Activated CD4-positive, alpha-beta memory T cell treated with anti-CD3 and anti-CD28 coated beads for 36 hours (primary cell): ENCODE measurements at places on chromosomes 5 and 9. TPM values are rescaled to one million over a fixed set of nuclear protein-coding genes. Genes with fewer than 3 reads are reported as not detected.

- no peaks in the 10 kb centered on the region for H3K36me3 ChIP-seq
- peaks cover 10% of the 10 kb centered on the region for H3K4me1 ChIP-seq
- H3K27ac ChIP-seq, result no peak overlapping the region
- no peaks in the 10 kb centered on the region for H3K27me3 ChIP-seq
- DNase-seq, result no peak
Observed at GRCh38 chr5:172288465-172288864, 4.9 kb upstream of the UBTD2 start.

DNA sequence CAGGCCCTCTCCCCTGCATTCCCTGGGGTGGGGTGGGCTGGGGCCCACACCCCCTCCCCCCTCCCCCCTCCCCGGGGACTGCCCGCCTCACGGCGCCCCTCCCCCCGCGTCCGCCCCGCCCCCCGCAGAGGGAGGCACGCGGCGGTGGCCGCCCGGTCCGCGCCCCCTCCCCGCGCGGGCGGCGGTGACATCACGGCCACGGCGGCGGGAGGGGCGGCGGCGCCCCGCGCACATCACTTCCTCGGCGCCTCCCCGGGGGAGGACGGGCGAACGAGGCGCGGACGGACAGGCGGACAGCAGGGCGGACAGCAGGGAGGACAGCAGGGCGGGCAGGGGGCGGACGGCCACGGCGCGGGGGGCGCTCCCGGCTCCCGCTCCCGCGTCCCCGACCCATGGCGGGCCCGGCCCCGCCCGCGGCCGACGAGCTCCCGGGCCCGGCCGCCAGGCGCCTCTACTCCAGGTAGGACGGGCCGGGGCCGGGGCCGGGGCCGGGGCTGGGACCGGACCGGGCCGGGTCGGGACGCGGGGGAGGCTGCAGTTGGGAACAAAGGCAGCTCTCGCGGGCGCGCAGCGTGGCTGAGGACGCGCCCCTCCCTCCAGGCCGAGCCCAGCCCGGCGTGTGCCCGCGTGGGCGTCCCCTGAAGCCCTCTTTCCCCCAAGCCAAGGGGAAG is at the start of gene GPSM1:
Gene GPSM1, plus strand, starts transcription at position 236 of the 671 bp plus-strand sequence. Its CDS starts 157 bp downstream, at position 393.
- DNase-seq, result peak; percentile 49
- peak within 1 kb of the TSS; percentile 60 for H3K4me3 ChIP-seq
- H3K27ac ChIP-seq, result no peak within 1 kb of the TSS
- no peaks in the 10 kb centered on the region for H3K27me3 ChIP-seq
- H3K4me1 ChIP-seq, result peaks cover 4% of the 10 kb centered on the region

GRCh38 chr9:137723783-137724445 is 105.1 kb downstream of the EHMT1 start:
- H3K36me3 ChIP-seq, result peaks cover 65% of the 10 kb centered on the region
- peaks cover 52% of the 10 kb centered on the region for H3K4me1 ChIP-seq
- H3K27me3 ChIP-seq, result no peaks in the 10 kb centered on the region
- peak; percentile 61 for DNase-seq

DNA sequence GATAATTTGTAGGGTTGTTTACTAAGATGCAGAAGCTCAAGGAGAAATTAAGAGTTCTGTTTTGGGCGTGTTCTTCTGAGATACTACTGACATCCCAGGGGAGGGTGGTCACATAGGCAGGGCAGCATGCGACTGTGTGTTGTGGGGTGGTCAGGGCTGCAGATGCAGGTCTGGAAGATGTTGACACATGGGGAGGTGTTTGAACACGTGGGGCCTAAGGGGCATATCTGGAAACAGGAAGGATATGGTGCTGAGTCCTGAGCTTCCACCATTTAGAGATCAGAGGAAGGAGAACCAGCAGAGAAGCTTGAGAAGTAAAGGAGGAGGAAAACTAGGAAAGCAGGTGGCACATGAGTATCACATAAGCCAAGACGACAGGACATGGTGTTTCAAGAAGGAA is 228.2 kb downstream of the ADGRV1 start:
- H3K4me1 ChIP-seq, result no peaks in the 10 kb centered on the region
- DNase-seq, result no peak
- H3K4me3 ChIP-seq, result no peak overlapping the region
- no peaks in the 10 kb centered on the region for H3K36me3 ChIP-seq
- peaks cover 5% of the 10 kb centered on the region for H3K27me3 ChIP-seq

Gene IL9
- 136 TPM for total RNA-seq

- no peaks in the 10 kb centered on the region for H3K36me3 ChIP-seq
- no peak overlapping the region for H3K27ac ChIP-seq
- peaks cover 7% of the 10 kb centered on the region for H3K27me3 ChIP-seq
- no peak overlapping the region for H3K4me3 ChIP-seq
- no peak for DNase-seq
Observed at GRCh38 chr5:52562473-52562872, 225.2 kb upstream of the ITGA1 start.

Gene WHRN
- 2.8 TPM for total RNA-seq

DNA sequence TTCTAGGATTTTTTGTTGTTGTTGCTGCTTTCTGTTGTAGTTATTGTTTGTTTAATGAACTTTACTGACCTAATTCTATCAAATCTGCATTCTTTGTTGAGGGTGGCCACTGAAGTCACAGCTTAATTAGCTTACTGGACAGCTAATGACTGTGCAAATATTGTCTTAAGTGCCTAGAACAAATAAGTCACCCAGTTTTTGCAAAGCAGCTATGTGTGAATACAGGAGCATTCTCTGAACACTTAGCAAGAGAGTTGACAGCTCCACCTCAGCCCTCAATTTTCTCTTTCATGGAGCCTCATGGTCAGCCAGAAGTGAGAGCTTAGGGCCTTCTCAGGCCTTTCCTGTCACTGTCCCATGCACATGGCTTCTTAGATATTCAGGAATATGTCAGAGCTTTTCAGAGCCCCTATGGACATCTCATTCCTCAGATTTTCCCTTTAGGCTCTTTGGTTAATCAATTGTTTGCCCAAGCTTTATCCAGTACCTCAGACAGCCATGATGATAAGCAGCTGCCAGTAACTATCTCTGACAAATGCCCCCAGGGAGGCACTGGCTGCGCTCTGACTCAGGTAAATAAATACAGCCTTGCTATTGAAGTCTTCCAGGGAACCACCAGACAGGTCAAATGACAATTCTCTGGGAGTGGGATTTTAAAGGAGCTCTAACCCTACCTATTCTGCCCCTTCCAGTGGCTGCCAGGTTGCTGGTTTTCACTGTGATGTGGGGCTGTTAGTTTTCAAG is 241.4 kb upstream of the IL12B start:
- peaks cover 2% of the 10 kb centered on the region for H3K27me3 ChIP-seq
- no peak overlapping the region for H3K4me3 ChIP-seq
- H3K4me1 ChIP-seq, result no peaks in the 10 kb centered on the region
- no peak overlapping the region for H3K27ac ChIP-seq
- no peak for DNase-seq

DNA sequence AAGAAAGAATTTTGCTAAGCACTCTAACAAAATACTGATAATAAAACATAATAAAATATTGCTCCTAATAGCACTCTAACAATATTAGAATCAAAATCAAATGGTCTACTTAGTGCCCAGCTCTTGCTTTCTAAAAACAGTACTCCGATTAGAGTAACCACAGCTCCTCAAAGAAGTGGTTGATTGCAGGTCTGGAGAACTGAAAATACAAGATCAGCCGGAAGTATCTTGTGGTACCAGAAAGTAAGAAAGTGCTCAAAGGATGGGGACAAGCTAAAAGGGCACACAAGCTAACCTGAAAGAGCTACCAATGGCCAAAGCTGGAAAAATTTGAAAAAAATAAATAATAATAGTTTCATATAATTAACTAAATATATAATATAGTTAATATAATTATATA is 119.2 kb downstream of the CWC27 start:
- no peaks in the 10 kb centered on the region for H3K4me1 ChIP-seq
- H3K36me3 ChIP-seq, result peaks cover 10% of the 10 kb centered on the region
- no peak overlapping the region for H3K4me3 ChIP-seq

- H3K4me1 ChIP-seq, result no peaks in the 10 kb centered on the region
- no peaks in the 10 kb centered on the region for H3K36me3 ChIP-seq
- H3K27ac ChIP-seq, result no peak overlapping the region
- peaks cover 29% of the 10 kb centered on the region for H3K27me3 ChIP-seq
- no peak overlapping the region for H3K4me3 ChIP-seq
- DNase-seq, result no peak
Observed at GRCh38 chr9:126203313-126203712, 123.3 kb upstream of the MVB12B start.

DNA sequence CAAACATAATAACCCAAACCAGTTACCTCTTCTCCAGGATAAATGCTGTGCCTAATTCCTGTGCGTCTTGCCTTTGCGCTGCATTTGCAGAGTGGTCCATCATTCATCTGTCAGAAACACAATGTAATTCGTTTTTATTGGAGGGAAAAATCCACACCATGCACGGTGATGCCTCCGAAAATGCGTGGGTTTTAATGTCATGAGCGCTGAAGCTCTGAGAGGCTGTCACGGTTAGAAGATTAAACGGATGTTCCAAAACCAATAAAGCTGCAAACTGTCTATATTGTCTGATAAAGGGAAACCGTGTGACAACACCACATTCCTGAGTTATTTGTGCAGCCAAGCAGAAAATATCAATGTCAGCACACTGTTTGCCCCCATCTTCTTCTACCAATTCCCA is 27.4 kb downstream of the DROSHA start:
- H3K4me1 ChIP-seq, result no peaks in the 10 kb centered on the region
- no peak for DNase-seq
- peaks cover 55% of the 10 kb centered on the region for H3K36me3 ChIP-seq
- no peak overlapping the region for H3K27ac ChIP-seq

DNA sequence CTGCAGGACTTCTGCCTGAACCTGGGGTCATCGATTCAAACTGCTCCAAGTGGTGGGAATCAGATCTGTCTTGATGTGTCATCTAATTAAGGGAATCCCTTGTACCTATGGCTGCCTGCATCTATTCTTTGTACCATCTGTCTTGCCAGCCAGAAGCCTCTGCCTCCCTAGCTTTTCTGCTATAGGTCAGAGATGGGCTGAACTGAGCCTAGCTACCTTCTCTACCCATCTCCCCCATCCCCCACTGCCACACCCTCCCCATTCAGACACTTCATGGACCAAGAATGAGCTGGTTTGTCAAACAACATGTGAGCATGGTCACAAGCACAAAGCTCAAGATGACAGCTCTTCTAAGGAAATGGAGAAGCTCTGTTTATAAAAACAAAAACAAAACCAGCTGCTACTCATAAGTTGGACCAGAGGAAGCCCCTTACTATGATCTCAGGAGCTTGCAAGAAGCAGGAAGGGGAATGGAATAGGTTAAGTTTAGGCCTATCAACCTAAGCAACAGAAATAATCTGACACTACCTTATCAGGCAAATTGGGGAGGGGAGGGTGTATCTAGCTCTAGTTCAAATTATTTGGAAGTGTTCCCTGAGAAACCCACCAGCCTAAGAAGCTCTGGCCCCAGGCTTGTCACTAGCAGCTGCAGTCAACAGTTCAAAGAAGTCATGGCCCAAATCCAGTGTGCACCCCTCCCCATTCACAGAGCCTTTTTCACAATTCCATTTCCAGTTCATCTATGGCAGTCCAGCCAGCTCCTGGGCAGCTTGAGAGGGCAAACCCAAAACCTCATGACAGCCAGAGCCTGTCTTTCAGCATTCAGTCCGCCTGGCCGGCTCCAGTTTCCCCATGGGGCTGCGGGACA is 29.9 kb downstream of the SKP1 start:
- no peak for DNase-seq
- no peak overlapping the region for H3K4me3 ChIP-seq
- H3K27ac ChIP-seq, result peak overlapping the region; percentile 59
- H3K36me3 ChIP-seq, result peaks cover 56% of the 10 kb centered on the region

DNA sequence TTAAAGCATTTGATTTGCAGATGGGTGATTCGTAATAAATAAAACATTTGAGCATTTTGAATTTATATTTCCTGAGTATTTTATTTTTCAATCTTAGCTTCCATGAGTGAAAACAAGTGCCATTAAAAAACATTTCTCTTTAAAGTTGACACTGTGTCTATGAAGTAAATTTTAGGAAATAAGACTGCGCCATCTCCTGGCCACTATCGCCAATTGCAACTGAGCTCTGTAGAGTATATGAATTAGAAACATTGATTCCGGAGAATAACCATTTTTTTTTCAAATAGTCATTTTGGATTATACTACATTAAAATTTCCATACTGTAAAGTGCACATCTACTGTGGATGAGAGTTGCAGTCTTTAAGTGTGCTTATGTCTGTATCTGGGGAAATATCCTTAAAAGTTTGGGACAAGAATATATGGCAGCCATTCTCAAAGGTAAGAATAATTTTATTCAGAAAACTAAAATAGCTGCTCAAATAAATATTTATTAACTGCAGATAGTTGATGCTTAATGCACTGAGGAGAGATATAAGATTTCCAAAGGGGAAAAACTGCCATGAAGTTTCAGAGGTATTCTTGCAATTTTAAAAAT is 5.9 kb downstream of the DMRTA1 start:
- H3K36me3 ChIP-seq, result no peaks in the 10 kb centered on the region
- no peak overlapping the region for H3K4me3 ChIP-seq
- peaks cover 26% of the 10 kb centered on the region for H3K27me3 ChIP-seq
- H3K4me1 ChIP-seq, result peaks cover 6% of the 10 kb centered on the region
- peak; percentile 60 for DNase-seq

Gene ZNF618
- total RNA-seq, result 0.33 TPM

DNA sequence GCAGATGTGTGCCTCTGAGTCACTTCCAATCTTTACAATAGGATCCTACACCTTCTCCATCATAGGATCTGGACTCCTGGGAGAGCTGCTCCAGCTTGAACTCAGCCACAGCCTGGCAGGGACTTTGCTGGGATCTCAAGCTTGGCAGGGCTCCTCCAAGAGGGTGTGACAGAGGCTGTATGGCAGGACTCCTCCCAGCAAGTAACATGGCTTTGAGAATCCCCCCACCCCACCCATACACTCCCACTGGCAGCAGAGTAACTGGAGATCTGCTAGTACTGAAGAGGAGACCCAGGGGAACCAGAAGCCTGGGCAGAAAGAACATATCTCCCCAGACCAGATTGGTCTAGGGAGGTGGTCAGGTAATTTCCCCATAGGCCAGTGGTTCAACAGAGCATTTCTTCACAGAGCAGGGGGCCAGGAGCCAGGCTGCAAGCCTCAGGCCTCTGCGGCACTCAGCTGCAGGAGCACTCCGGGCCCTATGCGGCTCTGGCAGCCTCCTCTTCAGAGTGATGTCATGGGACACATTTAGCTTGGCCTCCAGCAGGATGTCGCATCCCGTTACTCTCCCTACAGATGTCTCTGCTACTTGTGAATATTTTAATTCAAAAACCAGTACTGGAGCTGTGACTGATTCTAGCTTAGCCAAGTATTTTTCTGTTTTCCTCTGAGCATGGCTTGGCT is 1.7 kb upstream of the ACSL6 start:
- no peak overlapping the region for H3K27ac ChIP-seq
- peak; percentile 7 for DNase-seq
- no peak overlapping the region for H3K4me3 ChIP-seq
- H3K4me1 ChIP-seq, result peaks cover 34% of the 10 kb centered on the region
- peaks cover 44% of the 10 kb centered on the region for H3K27me3 ChIP-seq
- H3K36me3 ChIP-seq, result no peaks in the 10 kb centered on the region

GRCh38 chr9:85262333-85262732 is 479.4 kb downstream of the AGTPBP1 start:
- peaks cover 4% of the 10 kb centered on the region for H3K27me3 ChIP-seq
- H3K27ac ChIP-seq, result no peak overlapping the region
- H3K4me1 ChIP-seq, result no peaks in the 10 kb centered on the region
- H3K36me3 ChIP-seq, result no peaks in the 10 kb centered on the region
- no peak for DNase-seq
